ENCODE measurements at places on chromosomes 11 and 22.

DNA sequence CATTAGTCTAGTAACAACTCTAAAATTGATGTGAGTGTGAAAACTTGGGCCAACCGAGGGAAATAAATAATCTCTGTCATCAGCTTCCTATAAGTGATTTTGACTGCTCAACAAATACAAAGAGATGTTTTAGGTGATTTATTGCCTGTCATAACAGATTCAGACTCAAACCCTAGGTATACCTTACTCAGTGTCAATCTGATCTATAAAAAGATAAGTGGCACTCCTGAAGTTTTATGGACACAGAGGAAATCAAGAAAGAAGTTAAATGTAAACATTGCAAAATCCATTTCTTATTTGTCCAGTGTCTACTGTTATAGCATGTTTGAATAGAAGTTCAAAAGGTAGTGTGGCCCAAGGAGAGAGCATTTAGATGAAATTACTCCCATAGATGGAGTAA, 30.4 kb upstream of the TYR start:
- no peak for DNase-seq

GRCh38 chr22:31223786-31224191, 11.7 kb downstream of the LIMK2 start:
- no peak for DNase-seq

DNA sequence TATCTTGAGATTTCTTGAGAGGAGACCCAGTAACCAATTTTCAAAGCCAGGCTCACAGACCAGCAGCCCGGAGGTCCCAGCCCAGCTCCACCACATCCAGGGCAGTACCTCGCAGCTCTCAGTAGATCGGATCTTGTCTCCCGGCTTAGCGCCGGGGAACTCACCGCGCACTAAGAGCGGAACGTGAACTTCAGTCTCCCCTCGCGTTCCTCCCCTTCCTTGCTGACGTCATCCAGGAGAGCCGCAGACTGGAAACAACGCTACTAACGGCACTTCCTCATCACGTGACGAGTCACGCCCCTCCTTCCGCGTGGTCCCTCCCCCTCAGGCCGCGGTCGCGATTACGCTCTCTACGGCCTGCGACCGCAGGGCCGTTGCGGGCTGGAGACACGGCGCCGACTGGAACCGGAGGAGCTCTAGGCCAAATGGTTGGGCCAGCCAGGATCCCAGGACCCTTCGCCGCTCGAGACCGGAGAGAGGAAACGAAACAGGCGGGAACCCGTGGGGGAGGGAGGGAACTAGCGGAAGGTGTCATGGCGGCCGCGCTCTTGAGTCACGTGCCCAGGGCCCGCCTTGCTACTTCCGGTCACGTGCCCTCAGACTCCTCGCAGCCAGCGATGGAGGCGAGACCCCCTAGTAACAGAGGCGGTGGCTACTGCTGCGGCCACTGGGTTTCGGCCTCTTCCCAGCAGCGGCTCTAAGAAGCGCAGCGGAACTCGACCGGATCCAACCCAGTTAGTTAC, at the start of the genes GTF2H1 and HPS5:
TSS of gene GTF2H1 (plus strand) at position 599 of the 743 bp plus-strand sequence. CDS start 10,508 bp downstream, outside the sequence.
TSS of gene HPS5 (minus strand) at position 172 of the 743 bp plus-strand sequence. CDS start 4,282 bp downstream, outside the sequence.
- DNase-seq, result peak; percentile 87

GRCh38 chr11:115215694-115216617, 288.3 kb downstream of the CADM1 start:
- no peak for DNase-seq

DNA sequence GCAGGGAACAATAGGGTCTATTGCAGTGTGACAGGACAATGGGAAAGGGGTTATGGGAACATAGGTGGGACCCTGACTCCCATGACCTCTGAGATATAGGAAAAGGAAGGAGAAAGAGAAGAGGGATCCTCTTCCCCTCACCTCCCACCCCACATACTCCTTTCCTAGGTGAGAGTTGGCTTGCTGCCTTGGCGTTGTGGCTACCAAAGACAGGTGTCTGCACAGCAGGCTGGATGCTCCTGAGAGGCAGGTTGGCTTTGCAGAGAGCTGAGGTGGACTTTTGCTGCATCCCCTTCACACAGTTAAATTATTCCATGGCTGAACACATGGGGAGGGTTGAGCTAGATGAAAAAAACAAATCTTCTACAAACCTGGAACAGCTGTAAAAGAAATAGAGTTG, 80.7 kb downstream of the SYT9 start:
- no peak for DNase-seq

- DNase-seq, result no peak
Measured at GRCh38 chr22:31155422-31155821, 4.6 kb upstream of the RNF185 start.

DNA sequence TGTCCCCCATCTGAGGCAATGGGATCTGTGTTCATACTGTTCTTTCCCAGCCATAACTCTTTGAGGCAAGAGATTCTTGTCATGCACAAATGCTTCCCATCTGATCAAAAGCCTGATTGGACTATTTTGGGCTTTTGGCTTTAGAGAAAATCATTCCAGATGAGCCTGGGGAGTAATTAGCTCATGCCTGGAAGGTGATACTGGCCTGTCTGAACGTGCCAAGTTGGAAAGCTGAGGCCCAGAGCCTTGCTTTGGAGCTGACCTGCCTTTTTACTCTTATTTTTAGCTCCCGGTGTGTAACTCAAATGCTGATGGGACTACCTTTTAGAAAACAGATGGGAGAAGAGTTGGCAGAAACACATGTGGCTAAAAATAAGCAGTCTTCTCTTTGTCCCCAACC, 105.0 kb downstream of the DBX1 start:
- no peak for DNase-seq

DNA sequence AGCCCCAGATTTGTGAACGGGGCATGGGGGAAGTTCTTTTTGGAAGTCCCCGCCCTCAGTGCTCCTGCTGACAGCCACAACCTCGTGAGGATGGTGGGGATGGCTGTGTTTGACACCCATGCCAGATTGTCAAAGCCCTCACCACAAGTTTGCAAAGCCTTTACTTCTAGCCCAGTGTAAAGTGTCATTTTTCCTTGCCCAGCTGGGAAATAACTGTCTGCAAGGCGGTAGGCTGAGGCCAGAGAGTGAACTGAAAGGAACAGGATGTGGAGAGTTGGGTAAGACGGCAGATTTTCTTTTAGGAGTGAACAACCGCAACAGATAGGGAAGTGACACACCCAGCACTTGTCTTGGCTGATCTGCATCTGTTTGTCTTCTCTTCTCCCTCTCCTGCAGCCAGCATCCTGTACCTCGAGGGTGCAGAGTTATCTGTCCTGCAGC, 13.6 kb downstream of the IL17RA start:
- no peak for DNase-seq

- no peak for DNase-seq
Measured at GRCh38 chr22:35315855-35316745, 16.4 kb downstream of the TOM1 start.

- DNase-seq, result no peak
Measured at GRCh38 chr11:131609337-131609736, 238.9 kb downstream of the NTM start.

DNA sequence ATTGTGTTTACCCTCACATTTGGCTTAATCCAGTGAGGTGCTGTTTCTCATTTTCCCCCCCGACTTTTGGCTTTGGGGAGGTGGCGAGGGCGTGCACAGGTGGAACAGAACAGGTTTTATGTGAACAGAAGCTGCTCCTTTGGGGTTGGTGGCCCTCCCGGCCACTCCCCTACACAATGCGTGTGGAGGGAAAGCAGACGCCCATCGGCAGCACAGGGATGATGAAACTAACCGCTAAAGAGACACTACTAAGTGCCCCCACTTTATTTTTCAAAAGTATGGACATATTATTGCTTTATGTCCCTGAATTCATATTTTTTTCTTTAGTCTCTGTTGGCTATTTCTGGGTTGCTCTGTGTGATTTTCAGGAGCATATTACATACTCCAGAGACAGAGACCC, 160.9 kb downstream of the ENTHD1 start:
- no peak for DNase-seq

DNA sequence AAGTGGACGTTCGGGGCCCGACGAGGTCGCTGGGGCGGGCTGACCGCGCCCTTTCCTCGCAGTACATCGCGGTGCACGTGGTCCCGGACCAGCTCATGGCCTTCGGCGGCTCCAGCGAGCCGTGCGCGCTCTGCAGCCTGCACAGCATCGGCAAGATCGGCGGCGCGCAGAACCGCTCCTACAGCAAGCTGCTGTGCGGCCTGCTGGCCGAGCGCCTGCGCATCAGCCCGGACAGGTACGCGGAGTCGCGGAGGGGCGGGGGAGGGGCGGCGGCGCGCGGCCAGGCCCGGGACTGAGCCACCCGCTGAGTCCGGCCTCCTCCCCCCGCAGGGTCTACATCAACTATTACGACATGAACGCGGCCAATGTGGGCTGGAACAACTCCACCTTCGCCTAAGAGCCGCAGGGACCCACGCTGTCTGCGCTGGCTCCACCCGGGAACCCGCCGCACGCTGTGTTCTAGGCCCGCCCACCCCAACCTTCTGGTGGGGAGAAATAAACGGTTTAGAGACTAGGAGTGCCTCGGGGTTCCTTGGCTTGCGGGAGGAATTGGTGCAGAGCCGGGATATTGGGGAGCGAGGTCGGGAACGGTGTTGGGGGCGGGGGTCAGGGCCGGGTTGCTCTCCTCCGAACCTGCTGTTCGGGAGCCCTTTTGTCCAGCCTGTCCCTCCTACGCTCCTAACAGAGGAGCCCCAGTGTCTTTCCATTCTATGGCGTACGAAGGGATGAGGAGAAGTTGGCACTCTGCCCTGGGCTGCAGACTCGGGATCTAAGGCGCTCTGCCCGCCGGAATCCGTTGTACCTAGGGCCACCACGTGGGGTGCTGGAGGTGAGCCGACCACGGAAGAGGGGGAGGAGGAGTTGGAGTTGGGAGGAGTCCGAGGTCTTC, 771 bp downstream of the MIF start:
- DNase-seq, result peak; percentile 28

- DNase-seq, result no peak
Measured at GRCh38 chr11:57116654-57117053, 65.1 kb upstream of the LRRC55 start.

DNA sequence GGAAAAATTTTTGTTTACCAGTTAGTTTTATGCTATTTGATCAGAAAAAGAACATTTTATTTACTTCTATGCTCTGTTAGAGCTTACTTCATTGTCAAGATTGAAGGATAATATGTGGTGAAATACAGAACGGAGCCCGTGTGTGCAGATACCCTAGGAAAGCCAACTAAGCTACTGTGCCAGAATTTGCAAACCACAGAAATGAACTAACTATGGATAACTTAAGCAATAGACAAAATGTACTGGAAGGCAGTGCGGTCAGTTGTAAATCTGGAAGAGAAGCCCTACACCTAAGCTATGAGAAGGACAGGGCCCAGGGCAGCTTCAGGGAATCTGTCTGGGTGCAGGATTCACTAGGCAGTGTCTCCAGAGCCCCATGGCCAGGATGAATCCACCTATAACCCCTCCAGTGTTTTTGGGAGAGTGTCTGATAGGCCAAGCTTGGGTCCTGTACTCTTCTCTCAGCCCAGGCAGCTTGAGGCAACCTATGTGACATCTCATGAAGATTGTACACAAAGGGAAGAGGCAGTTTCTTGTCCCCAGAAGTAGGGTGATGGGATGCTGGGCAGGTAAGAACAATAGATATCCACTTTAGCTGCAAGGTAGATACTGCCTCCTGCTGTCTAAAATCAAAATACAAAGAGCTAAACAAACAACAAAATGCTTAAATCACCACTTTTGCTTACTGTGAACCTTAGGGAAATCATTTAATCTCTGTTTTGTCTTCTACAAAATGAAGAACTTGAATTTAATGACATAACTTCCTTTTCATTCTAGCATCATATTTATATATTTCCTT, 12.1 kb downstream of the MMP7 start:
- no peak for DNase-seq

- DNase-seq, result no peak
Measured at GRCh38 chr11:114036958-114037357, 22.6 kb upstream of the ZBTB16 start.

- DNase-seq, result no peak
Measured at GRCh38 chr22:23485490-23485889, 94.6 kb downstream of the IGLL1 start.

GRCh38 chr11:24944891-24945290, 448.0 kb downstream of the LUZP2 start:
- no peak for DNase-seq

GRCh38 chr11:78138694-78139421, 568 bp downstream of the ALG8 start:
- DNase-seq, result no peak

GRCh38 chr11:68116126-68116525, 5.1 kb downstream of the CHKA start:
- DNase-seq, result no peak

DNA sequence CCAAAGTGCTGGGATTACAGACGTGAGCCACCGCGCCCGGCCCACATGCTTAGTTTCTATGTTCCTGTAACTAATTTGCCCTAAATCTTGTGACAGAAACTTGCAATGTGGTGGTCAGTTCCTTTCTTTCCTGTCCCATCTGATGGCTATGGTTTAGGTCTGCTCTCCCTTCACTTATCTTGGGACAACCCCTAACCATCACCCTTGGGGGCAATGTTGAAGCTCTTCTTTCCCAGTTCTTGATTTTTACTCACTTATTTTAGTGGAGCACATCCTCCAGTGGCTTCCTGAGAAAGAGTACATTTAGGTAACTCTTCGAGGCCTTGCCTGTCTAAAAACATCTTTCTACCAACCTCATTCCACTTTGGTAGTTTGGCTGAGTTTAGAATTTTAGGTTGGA, 7.3 kb downstream of the SREBF2 start:
- no peak for DNase-seq

- no peak for DNase-seq
Measured at GRCh38 chr11:26806219-26806618, 84.4 kb upstream of the SLC5A12 start.

- DNase-seq, result no peak
Measured at GRCh38 chr11:64909653-64910343, 7.2 kb downstream of the ATG2A start.

GRCh38 chr11:61853698-61854169, 25.6 kb downstream of the FADS2 start:
- DNase-seq, result no peak

DNA sequence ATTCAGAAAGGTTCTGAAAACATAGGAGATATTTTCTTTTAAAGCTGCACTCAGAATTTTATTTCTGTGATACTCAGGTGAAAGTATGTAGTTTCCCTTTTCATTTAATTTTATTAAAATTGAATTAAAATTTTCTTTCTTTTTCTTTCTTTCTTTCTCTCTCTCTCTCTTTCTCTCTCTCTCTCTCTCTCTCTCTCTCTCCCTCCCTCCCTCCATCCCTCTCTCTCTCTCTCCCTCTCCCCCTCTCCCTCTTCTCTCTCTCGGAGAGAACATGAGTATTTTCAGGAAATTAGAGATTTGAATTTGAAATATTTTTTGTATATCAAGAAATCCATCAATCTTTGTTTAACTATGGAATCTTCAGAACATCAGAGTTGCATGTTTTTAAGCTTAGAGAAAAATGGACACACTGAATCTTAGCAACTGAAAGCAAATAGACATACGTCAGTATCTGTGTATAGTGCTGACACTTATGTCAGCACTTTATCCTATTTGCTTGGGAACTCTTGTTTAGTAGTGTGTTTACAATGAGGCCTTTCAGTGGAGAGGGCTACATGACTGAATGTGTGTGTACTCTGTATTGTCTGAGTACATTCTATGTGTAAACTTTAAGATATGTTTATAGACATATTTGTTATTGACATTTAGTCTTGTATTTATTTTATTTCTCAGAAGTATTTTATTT, 44.5 kb downstream of the PDE3B start:
- DNase-seq, result no peak

Data from NCI-H1048 (cell line).